Activated naive CD4-positive, alpha-beta T cell treated with anti-CD3 and anti-CD28 coated beads, Interleukin-2, amount 50 U/mL, for 72 hours (primary cell): ENCODE measurements at places on chromosomes 3 and 15. TPM values are rescaled to one million over a fixed set of nuclear protein-coding genes. Genes with fewer than 3 reads are reported as not detected.

DNA sequence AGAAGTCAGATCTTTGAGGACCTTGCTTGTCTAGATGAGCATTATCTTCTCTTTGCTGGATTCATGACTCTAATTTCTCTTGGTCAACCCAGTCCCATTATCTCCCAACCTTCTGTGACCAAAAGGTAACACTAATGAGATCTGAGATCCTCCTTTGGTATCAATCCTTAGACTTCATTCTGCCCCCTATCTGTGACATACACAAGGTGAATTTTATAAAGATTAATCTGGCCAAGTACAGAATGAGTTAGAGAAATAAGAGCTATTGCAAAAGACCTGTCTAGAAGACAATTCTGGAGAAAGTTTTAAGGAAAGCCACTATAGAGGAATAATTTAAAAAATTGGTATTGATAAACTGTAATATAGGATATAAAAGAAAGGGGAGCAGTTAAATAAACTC lies 113.8 kb upstream of the KCNMB2 start:
- no peak for DNase-seq

GRCh38 chr3:9183811-9184460 lies 65.5 kb downstream of the SRGAP3 start:
- no peak for DNase-seq

DNA sequence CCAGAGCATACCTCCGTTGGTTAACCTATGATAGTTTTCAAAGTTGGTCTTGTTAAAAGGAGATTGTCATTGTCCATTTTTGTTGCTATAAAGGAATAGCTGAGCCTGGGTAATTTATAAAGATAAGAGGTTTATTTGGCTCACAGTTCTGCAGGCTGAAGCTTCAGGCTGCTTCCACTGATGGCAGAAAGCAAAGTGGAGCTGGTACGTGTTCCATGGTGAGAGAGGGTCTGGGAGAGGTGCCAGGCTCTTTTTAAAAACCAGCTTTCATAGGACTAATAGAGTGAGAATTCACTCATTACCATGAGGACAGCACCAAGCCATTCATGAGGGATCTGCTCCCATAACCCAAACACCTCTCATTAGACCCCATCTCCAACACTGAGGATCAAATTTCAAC lies 107.3 kb downstream of the SLMAP start:
- DNase-seq: no peak

GRCh38 chr3:103057003-103057402 lies 622.2 kb downstream of the ZPLD1 start:
- no peak for DNase-seq

- no peak for DNase-seq
Observed at GRCh38 chr15:66498501-66499386, 1.2 kb upstream of the SNAPC5 start.

GRCh38 chr3:171846597-171846996 lies 3.4 kb downstream of the TMEM212 start:
- DNase-seq: no peak

GRCh38 chr3:168973206-168973605 lies 690.3 kb downstream of the MECOM start:
- DNase-seq: no peak

DNA sequence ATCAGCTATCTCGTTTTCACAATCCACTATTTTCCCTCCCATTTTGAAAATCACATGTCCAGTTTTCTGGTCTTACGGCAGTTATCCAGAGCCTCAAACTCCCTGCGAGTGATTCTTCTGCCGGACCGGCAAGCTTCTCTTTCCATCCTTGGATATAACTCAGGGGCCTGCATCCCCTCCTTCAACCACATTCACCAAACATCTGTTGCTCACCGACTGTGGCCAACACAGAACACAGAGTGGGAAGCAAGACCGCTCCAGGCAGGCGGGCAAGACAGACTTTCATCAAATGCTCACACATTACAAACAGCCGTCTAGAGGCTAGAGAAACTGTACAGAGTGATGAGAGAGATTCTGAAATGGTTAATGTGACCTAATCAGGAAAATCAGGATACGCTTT lies 7.6 kb upstream of the SLC12A8 start:
- DNase-seq: no peak

- no peak for DNase-seq
Observed at GRCh38 chr3:172577987-172578570, 54.8 kb upstream of the TNFSF10 start.

- DNase-seq: no peak
Observed at GRCh38 chr3:116835658-116836057, 126.1 kb downstream of the TUSC7 start.

- DNase-seq: no peak
Observed at GRCh38 chr15:47588958-47589357, 128.3 kb upstream of the SEMA6D start.

DNA sequence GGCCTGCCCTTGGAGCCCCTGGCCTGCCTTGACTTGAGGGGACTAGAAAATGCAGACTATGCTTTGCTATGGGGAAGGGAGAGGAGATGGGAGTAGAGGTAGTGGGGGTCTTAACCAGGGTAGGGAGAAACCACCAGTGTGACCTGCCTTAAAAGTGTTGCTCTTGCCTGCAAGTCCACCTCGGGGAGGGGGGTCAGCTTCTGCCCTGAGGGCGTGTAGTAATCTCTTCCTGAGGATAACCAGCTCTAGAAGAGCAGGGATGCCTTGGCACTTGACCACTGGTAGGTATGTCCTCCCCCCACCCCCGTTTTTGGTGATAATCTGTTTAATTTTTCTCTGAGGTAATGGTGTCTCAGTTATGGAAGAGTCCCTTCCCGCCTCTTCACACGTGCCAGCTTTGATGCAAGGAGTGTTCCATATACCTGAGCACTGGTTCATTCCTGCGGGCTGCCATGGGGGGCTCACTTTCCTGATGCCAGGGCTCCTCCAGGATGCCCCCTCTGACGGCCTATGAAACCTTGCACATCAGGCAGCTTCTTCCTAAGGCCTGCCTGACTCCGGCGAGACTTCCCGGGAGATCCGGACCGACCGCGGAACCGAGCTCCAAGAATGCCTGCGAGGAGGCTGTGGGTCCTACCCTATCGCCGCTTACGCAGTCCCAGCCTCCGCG lies 780 bp upstream of the P4HTM start:
- no peak for DNase-seq

GRCh38 chr3:194718079-194718478 lies 32.4 kb downstream of the FAM43A start:
- no peak for DNase-seq

- DNase-seq: no peak
Observed at GRCh38 chr3:35295906-35296305, 343.4 kb upstream of the ARPP21 start.

DNA sequence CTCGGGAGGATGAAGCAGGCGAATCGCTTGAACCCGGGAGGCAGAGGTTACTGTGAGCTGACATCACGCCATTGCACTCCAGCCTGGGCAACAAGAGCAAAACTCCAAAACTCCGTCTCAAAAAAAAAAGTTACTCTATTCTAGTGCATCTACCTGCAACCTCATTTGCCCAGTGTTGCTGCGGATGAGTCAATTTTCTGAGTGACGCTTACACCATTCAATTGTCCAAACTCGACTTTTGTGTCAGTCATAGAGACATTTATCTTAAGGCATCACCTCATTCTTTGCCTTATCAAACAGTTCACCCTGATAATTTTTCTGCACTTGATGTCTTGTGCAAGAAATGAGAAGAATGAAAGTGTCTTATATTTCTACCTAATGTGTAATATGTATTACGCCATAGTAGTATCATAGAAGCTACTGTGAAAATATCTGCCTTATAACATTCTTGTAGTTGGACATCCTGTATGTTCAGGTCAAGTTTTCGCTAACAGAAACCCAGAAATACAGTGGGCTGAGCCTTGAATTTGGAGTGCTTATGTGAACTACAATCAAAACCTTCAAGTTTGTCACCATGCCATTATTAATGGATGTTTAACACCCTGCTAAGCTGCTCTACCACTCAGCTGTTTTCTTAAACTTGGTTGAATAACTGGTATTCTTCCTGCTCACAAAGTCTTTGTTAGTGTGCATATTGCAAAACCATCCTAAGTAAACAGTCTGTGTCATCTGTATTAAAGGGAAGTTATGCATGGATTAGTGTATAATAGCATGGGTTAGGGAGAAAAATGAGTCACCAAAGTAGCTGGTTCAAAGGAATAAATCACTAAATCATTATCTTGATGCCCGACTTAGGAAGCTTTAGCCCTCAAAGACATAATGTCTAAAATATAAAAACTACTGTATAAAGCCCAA lies 531.0 kb upstream of the NR2F2 start:
- no peak for DNase-seq

GRCh38 chr3:16510620-16511319 lies 2.7 kb downstream of the RFTN1 start:
- DNase-seq: no peak

DNA sequence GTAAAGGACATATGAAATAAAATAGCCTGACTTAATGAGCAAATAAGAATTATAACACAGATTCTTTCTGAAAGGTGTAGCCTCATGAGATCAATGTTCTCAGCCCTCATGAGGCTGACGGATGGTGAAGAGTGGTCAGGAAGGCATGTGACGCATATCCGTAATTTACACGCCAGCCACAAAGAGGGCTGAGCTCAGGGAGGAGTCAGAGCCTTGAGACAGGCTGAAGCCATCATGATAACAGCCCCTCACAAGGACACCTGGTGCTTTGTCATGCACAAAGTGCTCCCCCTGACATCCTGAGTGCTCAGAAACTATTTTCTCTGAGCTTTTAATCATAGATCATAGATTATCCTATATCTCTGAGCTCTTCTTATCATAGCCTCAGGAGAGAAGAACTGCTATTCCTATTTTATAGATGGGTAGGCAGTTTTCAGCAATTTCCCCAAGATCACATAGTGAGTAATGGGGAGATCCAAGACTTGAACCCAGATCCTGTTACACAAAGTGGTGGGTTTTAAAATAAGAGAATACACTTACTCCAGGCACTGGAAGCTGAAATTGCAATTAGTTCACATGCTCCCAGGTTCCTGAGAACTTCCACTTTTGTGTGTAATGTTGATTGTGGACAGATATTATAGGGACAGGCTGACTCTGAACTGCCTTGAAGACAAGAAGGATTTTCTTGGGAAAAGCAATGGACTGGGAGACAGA lies 267.1 kb downstream of the RPLP1 start:
- peak; percentile 58 for DNase-seq

DNA sequence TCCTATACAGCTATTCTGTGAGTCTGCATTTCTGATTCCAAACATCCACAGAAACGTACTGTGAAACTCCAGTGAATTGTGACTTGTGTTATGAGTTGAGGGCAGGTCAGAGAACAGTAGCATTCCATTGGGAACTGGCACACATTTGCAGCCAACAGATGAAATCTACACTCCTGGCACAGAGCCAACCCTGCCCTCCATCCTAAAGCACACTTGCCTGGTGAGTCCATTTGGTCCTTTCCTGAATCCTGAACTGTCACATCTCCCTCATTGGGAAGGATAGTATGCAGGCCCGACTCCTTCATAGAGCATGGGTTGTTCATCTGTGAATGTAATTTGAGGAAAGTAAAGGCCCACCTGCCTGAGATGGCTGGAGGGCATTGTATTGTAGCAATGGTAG lies 314.3 kb upstream of the RASGRP1 start:
- DNase-seq: no peak

DNA sequence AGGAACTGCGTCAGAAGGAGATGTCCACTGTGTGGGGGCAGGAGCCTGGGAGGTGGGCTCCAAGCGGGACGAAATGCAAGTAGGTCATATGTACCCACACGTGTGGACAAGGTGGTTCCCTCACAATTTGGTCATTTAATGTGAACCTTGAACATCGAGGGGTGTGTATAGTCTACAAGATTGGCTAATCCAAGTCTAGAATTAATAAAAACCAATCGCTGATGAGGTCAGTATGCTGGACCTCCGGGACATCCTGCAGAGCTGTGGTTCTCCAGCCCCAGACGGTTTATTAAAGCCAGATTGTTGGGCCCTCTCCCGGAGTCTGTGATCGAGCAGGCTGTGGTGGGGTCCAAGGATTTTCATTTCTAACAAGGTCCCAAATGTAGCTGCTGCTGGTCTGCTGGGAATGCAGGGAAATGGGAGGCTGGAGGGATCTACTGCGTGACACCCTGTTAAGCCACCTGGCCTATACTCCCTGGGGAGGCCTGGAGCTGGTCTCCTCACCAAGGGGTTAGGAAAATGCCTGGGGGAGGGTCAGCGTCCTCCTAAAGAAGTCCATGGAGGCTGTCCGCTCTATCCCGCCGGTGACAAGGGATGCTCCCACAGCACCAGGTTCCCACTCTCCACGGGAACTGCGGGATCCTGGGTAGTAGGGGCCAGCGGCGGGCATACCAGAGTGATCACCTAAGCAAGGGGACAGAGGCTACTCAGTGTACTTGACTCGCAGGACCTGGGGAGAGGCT lies 25.1 kb downstream of the PCSK6 start:
- no peak for DNase-seq

- DNase-seq: no peak
Observed at GRCh38 chr3:132564070-132564465, 33.0 kb upstream of the ACKR4 start.

GRCh38 chr3:110343376-110343775 lies 728.2 kb upstream of the NECTIN3 start:
- DNase-seq: no peak

DNA sequence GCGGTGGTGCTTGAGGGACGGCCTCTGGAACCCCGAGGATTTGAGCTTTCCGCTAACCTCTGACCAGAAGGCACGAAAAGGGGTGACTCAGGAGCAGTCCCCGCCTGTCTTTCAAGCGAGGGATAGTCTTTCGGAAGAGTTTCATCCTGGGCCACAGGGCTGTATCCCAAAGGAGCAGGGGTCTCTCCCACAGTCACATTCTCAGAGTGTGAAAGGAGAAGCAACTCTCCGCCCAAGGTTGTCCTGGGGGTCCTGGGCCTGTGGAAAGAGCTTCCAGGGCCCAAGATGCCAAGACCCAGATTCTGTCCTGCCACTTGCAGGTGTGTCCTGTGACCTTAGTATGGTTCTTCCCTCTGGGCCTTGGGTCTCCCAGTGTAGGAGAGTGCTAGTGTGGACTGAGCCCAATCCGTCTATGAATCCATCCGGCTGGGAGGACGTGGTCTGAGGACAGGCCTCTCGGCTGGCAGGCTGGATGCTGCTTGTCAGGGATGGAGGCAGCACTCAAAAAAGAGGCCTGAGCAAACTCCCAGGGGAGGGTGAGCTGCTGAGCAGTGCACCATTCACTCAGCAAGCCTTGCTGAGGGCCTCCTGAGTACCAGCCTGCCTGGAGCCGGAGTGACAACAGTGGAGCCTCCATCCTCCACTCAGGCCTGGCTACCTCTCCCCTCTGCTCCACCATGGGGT lies 1.6 kb upstream of the DUSP7 start:
- no peak for DNase-seq

Gene HDC
- 0.66 TPM for total RNA-seq

Gene GMPPB
- 29.9 TPM for total RNA-seq

Gene HYKK
- 1.6 TPM for total RNA-seq

Gene TYRO3
- total RNA-seq: 1.7 TPM

Gene MCF2L2
- total RNA-seq: 1.5 TPM

Gene CPN2
- not detected for total RNA-seq

Gene FAM3D
- not detected for total RNA-seq

Gene SERPINI2
- total RNA-seq: not detected

Gene CCR9
- not detected for total RNA-seq

Gene MORC1
- total RNA-seq: not detected
